ENCODE measurements at places on chromosomes 12 and 14.

GRCh38 chr14:68409387-68409786 lies 383.5 kb downstream of the ZFP36L1 start:
- no peak for DNase-seq

DNA sequence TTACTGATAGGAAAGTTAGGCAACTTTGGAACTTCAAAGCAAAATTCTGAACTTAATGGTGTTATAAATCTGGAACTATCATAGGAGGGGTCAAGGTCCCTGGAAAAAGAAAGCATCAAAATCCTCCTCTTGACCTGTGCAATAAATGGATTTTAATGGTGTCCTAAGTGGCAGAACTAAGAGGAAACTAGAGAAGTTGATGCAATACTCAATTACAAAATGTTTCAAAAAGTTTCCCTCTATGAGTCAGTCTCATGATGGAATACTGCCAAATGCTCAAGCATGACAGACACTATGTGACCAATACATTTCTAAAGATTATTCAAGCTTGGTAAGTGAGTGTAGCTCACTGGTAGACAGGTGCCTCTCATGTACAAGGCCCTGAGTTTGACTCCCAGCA lies 47.7 kb upstream of the ERGIC2 start:
- DNase-seq, result no peak

DNA sequence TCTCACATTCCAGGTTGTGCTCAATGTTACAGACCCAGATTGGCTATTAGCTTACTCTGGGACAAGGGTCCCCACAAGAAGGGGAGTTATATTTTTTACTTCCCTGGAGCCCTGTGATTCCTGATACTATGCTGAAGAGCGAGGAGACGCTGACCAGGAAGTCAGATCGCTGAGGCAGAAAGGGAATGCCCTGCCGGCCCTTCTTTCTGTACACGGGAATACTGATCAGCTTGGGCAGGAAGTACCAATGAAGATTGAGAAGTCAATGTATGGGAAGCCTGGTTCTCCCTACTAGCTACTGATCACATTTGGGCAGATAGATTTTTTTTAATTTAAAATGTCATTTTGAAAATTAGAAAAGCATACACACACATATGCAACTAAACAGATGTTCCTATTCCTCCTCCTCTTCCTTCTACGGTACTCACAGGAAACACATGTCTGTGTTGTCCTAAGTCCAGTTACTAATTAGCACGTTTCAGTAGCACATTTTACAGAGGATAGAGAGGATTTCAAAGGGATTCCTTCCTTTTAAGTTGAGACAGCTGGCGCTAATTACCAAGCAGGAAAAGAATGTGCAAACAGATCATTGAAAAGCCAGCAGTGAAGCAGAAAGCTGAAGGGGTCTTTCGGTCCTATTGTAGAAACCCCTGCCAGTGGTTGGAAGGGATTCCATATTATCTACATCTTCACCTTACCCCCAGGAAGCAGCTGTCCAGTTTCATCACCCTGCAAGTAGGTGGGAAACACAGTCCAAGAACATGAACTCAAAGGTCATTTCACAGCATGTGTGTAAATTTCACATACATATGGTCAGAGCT lies 292.4 kb downstream of the DUSP6 start:
- DNase-seq, result no peak

GRCh38 chr12:32698285-32698684 lies 19.2 kb downstream of the DNM1L start:
- DNase-seq, result no peak

GRCh38 chr12:49705479-49706134 lies 1.6 kb downstream of the FMNL3 start:
- no peak for DNase-seq

DNA sequence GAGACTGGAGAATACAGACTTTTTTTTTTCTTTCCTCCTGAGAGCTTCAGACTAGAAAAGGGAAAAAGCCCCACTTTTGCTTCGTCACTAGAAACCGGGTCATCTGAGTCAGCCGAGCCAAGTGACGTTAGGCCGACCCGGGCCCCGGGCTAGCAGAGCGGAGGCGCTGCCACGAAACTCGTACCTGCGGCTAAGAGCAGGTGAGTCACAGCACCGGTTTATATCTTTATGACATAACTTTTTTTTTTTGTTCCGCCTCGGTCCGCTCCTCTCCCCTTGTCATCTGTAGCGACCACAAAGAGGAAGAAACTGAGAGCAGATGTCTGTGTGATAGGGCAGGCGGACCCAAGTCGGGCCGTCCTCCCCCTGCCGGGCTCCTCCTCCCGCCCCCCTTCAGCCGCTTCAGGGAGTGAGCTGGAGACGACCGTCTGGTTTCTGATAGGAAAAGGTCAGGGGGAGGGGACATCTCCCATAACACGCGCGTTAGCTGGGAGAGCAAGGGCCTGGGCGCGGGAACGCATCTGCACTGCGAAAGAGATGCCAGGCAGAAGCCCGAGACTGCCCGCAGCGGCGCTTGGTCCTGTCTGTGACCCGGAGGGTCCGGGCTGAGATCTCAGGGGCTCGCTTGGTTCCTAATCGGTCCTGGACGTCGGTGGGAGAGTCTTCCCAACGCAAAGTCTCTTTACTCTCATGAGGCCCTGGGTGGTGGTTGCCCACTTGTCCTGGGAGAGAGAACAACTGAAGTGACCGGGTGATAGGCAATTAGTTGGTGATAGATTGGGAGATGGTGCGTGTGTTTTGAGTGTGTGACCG lies 586 bp downstream of the TTC6 start:
- peak; percentile 29 for DNase-seq

DNA sequence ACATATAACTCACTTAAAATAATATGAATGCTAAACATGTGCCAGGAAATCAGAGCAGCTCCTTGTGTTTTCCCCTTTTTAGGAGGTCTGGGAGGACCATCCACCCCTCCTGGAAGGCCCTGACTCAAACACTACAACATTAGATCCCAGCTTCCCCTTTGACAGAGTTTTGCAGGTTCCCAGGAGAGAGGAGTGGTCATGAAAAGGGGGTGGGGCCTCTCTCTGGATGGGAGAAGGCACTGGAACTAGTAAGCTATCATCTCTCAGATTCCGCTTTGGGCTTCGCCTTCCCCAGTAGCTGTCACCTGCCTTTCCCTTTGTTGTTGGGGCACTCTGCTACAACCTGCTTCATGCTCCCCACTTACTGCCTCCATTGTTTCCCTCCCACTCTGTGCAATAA lies 149.2 kb downstream of the ZFP36L1 start:
- no peak for DNase-seq

- DNase-seq, result no peak
Measured at GRCh38 chr12:52903855-52904508, 894 bp downstream of the KRT8 start.

GRCh38 chr12:132250707-132251106 lies 78.7 kb downstream of the GALNT9 start:
- no peak for DNase-seq

- no peak for DNase-seq
Measured at GRCh38 chr12:130073721-130074120, 88.5 kb upstream of the FZD10 start.
